GM23338 (cell line): ENCODE measurements at places on chromosomes 7 and 10.

GRCh38 chr7:108015740-108016139, 12.8 kb upstream of the LAMB1 start:
- no peak for DNase-seq

DNA sequence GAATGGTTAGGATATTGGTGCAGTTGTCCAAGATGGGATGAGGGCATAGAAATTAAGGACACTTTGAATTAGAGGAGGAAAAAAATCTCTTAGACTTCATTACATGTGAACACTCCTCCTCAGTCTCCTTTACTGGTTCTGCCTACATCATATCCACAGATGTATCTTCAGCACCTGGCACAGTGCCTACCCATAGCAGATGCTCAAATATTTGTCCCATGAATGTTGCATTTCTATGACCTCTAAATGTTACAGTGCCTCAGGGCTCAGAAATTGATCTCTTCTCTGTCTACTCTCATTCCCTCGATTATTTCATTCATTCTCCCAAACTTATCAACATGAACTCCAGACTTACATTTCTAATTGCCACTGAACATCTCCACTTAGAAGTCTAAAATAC, 17.1 kb downstream of the CNNM1 start:
- no peak for DNase-seq

DNA sequence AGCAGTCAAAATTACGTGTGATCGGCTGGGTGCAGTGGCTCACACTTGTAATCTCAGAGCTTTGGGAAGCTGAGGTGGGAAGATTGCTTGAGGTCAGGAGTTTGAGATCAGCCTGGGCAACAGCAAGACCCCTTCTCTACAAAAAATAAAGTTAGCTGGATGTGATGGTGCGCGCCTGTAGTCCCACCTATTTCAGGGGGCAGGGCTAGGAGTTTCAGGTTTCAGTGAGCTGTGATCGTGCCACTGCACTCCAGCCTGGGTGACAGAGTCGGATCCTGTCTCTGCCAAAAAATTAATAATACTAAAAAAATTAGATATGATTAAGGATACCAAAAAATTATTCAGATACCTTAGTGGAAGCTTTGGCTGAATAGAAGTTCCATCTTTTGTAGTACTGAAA, 136.4 kb downstream of the SDK1 start:
- DNase-seq, result no peak

- DNase-seq, result no peak
Observed at GRCh38 chr7:24192053-24192452, 91.9 kb upstream of the NPY start.

DNA sequence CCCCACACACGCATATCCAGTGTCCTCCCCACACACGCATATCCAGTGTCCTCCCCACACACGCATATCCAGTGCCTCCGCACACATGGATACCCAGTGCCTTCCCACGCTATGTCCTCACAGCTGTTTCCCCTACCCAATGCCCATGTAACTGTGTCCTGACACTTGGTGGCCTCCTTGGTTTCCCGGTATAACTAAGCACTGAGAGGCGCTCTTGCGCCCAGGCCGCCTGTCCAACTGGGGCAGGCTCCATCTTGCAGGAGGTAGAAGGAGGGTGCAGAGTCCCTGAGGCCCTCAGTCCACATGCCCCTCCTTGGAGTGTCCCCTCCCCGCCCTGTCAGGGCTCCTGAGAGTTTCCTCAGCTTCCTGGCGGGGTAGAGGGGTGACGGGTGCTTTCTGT, 535.6 kb downstream of the DNAJB6 start:
- DNase-seq, result no peak

DNA sequence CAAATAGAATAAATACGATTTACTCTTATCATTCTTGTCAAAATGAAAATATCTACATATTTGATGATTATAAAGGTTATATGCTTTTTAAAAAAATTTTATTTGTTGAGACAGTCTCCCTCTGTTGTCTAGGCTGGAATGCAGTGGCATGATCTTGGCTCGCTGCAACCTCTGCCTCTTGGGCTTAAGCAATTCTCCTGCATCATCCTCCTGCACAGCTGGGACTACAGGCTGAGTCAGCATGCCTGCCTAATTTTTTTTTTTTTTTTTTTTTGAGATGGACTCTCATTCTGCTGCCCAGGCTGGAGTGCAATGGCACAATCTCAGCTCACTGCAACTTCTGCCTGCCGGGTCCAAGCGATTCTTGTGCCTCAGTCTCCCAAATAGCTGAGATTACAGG, 48.9 kb downstream of the PUS7 start:
- DNase-seq, result peak; percentile 13

DNA sequence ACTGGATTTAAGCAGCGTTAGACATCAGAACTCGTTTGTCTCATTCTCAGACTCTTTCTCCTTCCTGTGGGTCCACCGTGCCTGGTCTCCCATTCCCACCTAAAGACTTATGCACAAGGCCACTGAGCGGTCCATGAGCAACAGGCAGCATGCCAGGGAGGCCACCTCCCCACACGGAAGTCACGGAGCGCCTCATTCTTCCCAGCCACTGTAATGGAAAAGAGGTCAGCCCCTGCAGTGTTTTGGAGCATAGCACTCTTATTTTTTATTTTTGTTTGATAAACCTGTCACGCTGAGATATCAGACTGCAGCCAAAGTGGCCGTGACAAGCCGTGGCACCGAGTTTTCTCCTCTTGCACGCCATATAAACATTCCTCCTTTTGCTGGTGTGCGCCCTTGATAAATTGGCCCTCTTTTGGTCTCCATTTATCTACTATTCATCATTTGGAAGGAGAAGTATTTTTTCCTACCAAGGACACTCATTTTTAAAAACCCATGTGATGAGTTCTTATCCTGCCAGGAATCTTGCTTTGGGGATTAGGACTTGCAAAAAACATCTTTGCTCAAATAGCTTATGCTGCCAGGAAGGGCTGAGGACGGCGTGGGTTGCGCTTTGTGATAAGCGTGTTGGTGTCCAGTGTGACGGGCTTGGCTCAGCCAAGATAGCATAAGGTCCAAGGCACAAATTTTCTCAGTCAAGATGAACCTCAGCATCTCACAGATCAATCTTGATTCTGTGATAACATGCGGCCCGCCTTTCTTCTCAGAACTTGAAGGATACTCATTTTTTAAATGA, 206.0 kb downstream of the CCDC3 start:
- no peak for DNase-seq

- DNase-seq, result no peak
Observed at GRCh38 chr10:74898201-74898976, 72.0 kb downstream of the KAT6B start.

GRCh38 chr7:157090485-157091165, 48.1 kb upstream of the UBE3C start:
- DNase-seq, result no peak

GRCh38 chr10:16436367-16436757, 448 bp upstream of the PTER start:
- DNase-seq, result no peak

DNA sequence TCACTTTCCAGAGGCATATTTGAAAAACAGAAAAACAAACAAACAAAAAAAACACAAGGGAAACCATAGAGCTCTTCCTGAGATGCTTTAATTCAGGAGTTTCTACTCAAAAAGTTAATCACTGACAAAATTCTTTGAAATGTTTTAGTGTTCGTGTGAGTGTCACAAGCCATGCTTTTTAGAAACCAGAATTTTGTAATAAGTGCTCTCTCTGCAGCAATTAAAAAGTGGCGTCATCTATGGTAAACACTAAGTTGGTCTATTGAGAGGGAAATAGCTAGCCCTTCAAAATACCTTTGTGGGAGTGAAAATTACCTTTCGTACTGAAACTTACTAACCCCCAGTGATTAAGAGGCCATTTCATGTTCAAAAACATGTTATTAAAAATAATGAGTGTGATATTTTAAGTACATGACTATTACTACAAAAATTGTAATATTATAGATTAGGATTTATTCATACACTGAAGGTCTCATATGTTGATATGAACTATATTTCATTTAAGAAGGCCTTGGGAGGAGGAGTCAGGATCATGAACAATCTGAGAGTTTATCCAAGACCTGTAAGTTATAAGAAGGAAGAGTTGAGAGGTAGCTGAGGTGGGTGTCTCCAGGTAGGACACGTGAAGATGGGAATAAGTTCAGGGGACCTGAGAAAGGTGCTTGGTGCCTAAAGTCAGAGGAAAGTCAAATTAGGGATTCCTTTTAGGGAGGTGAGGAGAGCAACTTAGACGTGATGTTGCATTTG, 94.6 kb downstream of the PPP1R9A start:
- DNase-seq, result no peak

- peak; percentile 34 for DNase-seq
Observed at GRCh38 chr10:24385776-24386175, 176.8 kb downstream of the KIAA1217 start.

GRCh38 chr7:22895140-22895827, 72.6 kb upstream of the TOMM7 start:
- no peak for DNase-seq

DNA sequence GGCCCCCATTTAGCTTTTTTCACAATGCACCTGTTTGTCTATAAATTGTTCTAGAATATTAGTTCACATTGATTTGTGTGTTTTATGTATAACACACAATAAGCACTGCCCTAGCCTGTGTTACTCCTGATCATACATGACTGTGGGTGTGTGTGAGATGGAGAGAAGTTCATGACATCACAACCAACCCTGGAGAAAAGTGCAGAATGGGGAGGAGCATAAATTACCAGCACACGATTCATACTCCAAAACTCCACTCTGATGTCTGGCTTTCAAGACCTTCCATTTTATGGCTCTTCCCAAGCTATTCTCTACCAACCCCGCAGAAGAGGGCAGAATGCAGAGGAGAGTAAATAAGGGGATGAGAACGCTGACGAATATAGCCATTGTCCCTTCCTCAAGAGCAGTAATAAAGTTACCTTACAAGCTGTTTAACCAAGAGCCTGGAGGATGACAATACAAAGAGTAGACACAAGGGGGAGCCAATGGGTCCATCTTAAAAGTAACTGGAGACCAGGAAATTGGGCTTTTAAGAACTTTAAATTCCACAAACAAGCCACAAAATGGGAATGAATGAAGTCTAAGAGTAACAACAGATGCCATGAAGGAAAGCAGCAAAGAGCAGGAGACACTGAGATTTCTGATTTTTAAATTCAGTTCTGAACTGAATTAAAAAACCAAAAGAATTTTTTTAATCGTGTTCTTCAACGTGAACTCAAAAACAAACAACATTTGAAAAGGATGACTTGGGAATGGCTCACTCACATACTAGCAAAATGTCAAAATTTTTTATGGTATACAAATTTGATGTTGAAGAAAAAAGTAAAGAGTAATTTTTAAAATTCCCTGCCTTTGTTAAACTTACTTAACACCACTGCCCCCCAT, 159.6 kb downstream of the PARD3 start:
- DNase-seq, result peak; percentile 92

DNA sequence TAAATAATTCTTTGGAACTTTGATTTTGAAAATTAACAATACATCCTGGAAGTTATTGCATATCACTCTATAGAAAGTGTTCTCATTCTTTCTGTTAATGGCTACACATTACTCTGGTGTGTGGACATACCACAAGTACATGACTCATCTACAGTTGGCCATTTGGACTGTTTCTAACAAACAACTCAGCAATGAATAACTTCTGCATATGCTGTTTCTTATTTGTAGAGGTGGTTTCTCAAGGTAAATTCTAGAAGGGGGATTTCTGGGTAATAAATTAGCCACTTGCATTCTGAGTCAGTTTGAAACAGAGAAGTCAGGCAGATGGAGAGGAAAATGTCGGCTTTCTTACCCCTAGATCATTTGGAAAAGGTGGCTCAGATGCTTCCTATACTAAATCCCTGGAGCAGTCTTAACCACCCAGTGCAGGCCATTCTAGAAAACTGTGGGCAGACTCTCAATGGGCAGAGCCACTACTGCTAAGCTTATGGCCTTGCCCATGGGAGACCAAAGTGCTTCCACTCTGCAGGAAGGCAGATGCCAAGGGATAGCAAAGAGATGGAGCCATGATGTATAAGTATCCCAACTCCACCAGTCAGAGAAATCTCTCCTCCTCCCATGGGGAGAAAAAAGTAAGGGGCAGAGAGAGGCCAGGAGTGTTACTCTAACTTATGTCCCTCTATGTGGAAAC, 194.0 kb upstream of the PLPP4 start:
- DNase-seq, result no peak
